ENCODE measurements at places on chromosomes 5 and 9.

GRCh38 chr5:18799482-18800128 lies 1165.3 kb downstream of the TAF11L14 start:
- DNase-seq: no peak

DNA sequence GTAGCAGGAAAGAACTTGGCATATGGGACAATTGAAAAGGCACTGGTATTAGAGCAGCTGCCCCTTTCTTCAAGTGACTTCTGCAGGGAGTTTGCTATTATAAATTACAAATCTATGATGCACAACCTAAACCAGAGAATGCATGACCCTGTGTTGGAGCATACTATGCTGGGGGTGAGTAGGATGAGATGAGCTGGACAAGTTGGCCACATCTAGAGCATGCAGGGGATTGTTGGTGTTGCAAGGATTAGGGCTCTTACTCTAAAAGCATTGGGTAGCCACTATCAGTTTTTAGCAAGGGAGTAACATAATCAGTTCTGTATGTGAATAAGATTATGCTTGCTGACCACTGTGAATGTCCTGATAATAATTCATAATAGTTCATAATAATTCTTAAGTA lies 186.7 kb downstream of the KIAA0825 start:
- no peak for DNase-seq

DNA sequence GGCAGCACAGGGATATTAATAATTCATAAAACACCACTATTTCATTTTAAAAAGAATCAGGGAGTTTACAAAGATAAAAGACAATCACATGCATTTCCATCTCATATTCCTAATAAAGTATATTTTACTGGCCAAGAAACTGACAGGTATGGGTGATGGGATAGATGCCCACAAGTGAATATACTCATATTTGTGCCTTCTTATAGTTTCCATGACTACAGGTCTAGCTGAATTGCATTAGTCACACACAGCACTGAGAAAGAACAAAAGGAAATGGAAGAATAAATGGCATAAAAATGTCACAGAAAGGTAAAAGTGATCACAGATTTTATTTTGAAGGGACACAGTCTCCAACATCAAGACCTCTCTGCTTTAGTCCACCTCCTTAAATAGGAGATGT lies 193.5 kb downstream of the PLK2 start:
- DNase-seq: no peak

DNA sequence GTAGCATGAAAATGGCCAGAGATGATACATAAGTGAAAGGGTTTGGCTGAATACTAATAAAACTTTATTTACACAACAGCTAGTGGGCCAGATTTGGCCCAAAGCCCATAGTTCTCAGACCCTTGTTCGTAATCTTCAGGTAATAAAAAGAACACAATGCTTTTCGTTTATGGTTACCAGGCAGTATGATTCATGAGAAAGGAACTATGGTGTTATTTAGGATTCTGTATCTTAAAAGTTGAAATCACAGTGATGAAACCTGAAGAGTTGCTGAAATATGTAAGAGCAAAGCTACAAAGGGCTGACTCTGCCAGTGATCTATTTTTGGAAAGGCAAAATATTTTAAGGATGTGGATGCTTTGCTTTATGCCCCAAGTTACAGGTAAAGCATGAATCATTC lies 192.7 kb downstream of the SMC2 start:
- DNase-seq: no peak

GRCh38 chr9:91193087-91193657 lies 168.5 kb downstream of the AUH start:
- peak; percentile 61 for DNase-seq

- no peak for DNase-seq
These were observed 7.7 kb upstream of the DMRT2 start for GRCh38 chr9:1042466-1042865.

DNA sequence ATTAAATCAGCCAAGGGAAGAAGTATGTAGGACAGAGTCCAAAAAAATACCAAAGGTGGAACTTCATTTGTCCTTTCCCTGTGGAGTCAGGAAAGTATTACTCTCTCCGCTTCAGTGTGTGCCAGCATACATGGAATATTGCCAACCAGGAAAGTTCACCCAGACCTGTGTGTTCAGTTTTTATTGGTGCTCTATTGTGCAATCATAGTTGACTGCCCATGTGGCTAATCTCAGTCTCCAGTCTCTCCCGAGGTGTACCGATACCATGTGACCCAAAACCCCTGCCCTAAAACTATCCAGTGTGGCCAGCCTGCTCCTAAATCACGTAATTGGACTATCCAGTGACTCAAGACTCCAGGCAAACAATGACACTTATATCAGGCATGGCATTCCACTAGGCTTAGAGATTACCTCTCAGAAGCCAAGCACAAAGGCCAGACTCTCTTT lies 38.8 kb downstream of the NFX1 start:
- no peak for DNase-seq

- no peak for DNase-seq
These were observed 16.1 kb upstream of the MXD3 start for GRCh38 chr5:177327539-177328522.

GRCh38 chr5:169071-169727 lies 22.1 kb upstream of the LRRC14B start:
- no peak for DNase-seq

DNA sequence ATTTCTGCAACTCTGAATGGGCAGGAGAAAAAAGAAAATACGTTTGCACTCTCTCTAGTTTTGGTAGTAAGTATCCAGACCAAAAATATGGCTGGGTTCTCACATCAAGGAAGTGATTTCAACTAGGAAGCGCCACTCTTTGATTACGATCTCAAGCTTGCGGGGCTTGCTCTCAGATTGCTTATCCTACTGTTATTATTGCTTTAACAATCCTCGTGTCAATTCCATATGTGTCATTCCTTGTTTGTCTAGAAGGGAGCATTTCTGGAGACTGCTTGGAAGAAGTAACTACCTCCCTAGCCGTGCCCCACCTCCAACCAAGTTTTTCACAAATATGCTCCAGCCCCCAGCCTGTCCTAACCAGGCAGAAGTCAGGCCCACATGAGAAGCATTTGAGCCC lies 3.5 kb downstream of the PRUNE2 start:
- no peak for DNase-seq

GRCh38 chr9:134807716-134808446 lies 72.7 kb upstream of the FCN2 start:
- no peak for DNase-seq
